GM18507 (cell line): ENCODE measurements at places on chromosomes 2 and 18.

- no peak for DNase-seq
These were observed 1057.1 kb upstream of the CRIM1 start for GRCh38 chr2:35298493-35298892.

DNA sequence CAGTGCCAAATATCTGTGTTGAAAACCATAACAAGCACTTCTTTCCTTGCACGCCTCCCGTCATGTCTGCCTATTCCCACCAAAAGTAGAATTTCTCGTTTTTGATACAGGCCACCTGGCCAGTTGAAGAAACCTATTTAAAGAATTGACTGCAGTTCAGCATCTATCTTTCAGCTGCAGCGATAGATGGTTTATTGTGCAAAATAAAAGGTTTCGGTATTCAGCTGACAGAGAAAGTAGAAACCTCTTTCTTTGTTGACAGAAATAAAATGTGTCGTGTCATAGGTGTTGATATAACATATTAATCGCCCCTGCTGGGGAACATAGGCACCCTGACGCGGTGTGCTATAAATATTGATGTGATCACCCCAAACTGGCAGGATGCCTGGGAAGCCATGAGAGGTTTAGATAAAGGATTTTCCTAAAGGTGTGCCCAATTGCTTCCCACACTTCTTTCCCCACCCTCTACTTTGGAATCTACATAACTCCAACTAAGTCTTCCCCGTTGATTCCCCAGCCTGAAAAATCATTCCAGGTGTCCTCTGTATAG, 570.4 kb downstream of the CCDC85A start:
- no peak for DNase-seq

- DNase-seq: no peak
These were observed 175.5 kb downstream of the TMEM18 start for GRCh38 chr2:501667-502066.

DNA sequence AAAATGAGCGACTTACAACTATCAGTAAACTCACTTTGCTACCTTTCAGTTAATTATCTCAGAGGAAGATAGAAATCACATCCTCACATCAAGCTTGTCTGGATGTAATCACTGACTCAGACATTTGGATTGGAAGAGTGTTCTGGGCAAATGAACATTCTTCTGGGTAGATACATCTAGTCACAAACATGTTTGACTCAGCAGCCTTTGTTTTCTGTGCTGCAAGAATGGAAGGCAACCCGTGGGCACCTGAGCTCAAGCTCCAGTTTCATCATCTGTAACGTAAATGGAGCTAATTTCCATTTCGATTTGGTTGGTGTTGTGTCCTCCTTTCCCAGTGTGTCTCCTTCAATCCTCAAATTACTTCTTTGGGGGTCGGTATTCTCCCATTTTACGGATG, 58.5 kb downstream of the ACAA2 start:
- no peak for DNase-seq

DNA sequence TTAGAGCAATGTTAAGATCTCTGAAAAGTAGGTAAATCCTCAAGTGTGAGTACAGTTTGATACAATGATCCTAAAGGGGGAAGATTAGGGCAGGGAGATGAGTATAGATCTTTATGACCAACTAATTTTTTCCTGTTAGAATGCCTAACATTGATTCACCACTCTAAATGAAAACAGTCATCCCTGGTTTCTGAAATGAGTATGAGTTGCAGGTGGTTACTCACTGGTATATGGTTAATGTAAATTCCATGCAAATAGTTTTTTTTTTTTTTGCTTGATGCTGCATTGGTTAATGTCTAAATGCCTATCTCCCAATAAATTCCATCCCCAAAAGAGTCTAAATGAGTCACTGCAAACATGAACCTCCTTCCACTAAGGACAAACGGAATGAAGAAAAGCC, 55.0 kb upstream of the SERPINB2 start:
- DNase-seq: no peak

- DNase-seq: no peak
These were observed 68.0 kb downstream of the RNF152 start for GRCh38 chr18:61824733-61825363.

DNA sequence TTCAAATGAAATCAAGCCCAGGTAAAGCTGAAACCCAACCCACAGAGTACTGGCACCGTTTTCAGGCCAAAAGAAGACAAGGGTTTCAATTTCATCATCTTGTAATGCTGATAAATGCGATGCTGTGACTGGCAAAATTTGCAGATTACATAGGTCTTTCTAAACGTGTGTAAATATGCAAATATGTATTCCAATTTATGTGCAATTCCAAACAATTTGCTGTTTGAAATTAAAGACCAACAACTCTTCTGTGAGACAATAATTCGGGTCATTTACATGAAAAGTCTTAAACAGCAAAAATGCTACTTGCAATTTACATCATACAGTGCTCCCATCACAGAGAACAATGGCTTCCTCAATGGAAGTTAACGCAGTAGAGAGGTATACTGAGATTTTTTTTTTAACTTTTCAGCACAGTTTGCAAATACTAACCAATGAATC, 2.8 kb upstream of the ZNF532 start:
- no peak for DNase-seq

- DNase-seq: no peak
These were observed 18.8 kb downstream of the SP100 start for GRCh38 chr2:230434677-230435324.

GRCh38 chr18:2960983-2961696, 51.8 kb downstream of the LPIN2 start:
- DNase-seq: no peak

DNA sequence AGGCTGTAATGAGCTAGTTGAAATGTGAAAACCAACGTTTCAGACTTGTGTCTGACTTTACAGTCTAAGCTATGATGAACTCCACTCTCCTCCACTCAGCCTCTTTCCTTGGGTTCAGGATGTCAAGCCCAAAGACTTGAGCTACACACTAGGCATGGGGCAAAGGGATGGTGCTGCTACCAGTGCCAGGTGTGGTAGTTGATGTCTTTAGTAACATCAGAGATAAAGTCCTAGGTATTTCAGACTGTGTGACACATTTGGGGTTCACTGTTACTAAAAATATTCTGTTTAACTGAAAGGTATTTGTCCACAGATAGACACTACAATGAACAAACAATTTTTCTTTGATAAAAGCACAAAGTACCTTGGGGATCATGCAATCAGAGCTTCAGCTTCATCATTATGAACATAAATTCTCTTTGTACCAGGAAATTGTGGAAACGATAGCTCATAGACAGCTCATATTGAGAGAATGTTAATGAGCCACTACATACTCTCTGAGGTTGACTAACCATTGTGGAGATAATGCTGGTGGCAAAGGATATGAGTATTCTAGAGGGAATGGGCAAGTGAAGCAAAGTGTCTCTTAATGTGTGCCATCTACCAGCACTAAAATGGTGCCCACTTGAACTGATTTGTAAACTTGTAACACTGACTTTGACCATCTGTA, 253.7 kb upstream of the THUMPD2 start:
- DNase-seq: no peak

DNA sequence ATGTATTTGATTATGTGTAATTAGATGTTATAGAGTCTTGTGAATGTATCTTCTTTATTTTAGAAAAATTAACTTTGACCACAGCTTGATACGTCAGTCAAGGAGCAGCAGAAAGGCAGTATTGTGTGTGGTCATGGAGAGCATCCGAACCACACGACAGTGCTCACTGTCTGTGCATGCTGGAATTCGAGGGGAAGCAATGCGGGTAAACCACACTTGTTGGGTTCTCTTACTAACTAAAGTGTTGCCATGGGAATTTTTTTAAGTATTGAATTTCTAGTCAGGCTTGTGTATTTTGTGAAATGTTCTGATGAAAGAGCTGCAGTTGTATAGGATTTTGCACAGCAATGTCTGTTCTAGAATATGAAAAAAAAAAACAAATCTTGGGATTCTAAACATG, 4.8 kb downstream of the PJVK start:
- DNase-seq: no peak

- DNase-seq: no peak
These were observed 3.2 kb downstream of the RALBP1 start for GRCh38 chr18:9478545-9478944.

- DNase-seq: no peak
These were observed 21.3 kb downstream of the SKA1 start for GRCh38 chr18:50396005-50396660.

DNA sequence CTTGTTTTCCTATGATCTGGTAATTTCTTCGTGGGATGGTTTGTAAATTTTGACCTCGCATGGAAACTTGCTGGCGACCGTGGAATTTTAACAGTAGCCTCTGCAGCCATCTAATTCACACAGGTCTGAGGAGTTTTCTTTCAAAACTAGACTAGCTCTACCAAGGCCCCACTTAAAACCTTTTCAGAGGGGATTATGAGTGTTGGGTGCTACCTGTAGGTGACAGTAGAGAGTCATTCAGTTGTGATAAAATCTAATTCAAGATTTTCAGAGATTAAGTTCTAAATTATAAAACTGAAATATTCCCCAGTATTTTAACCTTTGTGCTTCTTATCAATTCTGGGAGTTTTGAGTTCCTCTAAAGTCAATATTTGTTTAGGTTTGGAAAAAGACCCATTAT, 31.0 kb downstream of the THSD7B start:
- no peak for DNase-seq

GRCh38 chr18:8773980-8774379, 68.6 kb downstream of the MTCL1 start:
- DNase-seq: no peak

DNA sequence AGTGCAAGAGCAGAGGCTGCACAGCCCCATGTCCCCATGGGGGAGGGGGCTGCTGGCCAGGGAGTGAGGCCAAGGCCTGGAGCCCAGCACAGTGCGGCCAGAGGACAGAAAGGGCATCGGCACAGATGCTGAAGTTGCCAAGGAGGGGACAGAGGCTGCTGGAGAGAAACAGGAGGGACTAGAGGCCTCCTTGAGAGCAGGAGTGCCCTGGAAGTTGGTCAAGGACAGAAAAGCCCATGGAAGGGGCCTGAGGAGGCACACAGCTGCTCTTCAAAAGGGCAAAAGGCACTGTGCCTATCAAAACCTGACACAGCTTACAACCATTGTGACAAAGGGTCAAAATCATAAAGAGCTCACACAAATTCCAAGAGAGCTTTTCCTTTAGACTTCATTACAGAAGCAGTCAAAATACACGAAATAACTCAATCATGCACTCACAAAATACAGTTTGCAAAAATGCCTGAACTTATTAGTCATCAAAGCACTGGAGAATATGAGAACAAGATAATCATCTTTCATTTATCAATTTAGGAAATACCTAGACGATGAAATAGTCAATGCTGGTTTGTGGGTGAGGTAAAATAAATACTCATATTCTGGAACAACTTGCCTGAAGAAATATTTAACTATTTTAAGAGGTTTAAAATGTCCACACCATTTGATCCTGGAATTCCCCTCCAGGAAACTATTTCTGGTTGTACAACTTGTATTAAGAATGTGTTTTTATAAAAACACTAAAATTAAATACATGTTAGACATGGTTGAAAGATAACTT, 79.6 kb downstream of the USP40 start:
- no peak for DNase-seq

- no peak for DNase-seq
These were observed 25.1 kb downstream of the MARCHF7 start for GRCh38 chr2:159737292-159737916.

DNA sequence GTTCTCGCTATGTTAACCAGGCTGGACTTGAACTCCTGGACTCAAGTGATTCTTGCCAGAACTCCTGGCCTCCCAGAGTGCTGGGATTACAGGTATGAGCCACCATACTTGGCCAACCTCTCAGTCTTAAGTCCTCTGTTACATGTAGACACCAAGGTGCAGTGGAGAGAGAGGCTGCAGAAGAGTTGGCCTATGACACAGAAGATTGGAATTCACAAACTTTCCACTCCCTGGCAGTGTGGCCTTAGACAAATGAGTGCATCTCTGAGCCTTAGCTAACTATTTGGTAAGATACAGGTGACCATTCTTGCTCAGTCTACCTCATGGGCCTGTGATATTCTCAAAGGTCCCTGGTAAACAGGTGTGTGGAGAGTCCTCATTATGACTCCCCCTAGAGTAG, 159.7 kb downstream of the MYCN start:
- DNase-seq: no peak

- DNase-seq: no peak
These were observed 12.7 kb upstream of the FZD5 start for GRCh38 chr2:207782238-207783030.

- no peak for DNase-seq
These were observed 92.9 kb downstream of the ZEB2 start for GRCh38 chr2:144426981-144427479.

DNA sequence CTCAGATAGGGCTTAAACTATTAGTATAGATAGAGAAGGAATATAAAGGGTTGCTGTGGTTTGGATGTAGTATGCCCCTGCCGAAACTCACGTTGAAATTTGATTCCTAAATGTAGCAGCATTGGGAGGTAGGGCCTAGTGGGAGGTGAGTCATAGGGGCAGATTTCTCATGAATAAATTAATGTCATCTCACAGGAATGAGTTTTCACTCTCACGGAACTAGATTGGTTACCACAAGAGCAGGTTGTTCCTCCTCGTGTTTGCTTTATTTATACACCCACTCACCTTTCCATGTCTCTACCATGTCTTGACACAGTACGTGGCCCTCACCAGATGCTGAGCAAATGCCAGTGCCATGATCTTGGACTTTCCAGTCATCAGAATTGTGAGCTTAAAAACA, 218.2 kb downstream of the RBM43 start:
- DNase-seq: no peak

GRCh38 chr2:36811071-36811470, 114.6 kb downstream of the VIT start:
- DNase-seq: no peak

GRCh38 chr18:25465152-25465732, 113.3 kb upstream of the ZNF521 start:
- DNase-seq: no peak

DNA sequence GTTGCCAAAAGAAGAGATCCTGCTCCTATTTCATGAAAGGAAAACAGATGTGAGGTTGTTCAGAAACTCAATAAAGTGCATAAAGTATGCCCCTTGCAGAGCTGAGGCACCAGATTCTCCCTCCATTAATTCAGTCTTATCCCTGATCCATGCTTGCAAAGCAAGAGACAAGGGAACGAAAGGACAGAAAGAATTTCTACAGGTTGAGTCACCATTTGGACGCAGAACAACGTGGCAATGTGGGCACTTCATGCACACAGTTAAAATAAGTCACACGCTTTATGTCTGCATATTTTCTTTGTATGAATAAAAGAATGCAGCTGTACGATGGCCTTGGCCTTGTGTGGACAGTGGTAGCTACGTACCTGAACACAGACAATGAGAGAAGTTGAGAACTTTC, 321.7 kb upstream of the REV1 start:
- DNase-seq: no peak

DNA sequence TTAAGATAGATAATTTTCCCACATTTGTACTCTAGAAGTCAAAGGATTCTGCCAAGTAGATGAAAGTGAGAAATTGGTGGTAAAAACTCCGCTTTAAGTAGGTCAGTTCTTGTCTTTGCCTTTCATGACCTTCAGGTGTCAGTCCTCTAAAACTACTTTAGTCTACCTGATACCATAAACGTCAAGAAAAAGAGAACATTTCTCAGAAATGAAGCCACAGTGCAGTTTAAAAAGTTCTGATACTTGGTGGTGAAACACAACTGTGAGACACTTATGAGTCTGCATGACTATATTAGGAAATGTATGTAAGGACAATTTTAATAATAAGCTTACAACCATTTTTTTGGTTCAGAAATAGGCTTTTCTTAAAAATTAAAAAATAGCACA, 583.3 kb downstream of the SATB2 start:
- no peak for DNase-seq

- DNase-seq: no peak
These were observed 238.5 kb downstream of the WDR7 start for GRCh38 chr18:56889621-56890020.

GRCh38 chr2:171706152-171706803, 19.0 kb downstream of the DYNC1I2 start:
- no peak for DNase-seq

- no peak for DNase-seq
These were observed 10.3 kb downstream of the SNED1 start for GRCh38 chr2:241008711-241009121.
